WERI-Rb-1 (cell line): ENCODE measurements at places on chromosomes 2 and 18.
A peak's percentile ranks its signal among the peaks of the same experiment; 100 is the strongest.

GRCh38 chr2:31703253-31703652 lies 122.5 kb upstream of the SRD5A2 start:
- no peak for DNase-seq

GRCh38 chr2:19543663-19544383 lies 185.4 kb upstream of the OSR1 start:
- no peak for DNase-seq

- DNase-seq, result peak; percentile 89
Observed at GRCh38 chr2:9770308-9771100, 72.8 kb upstream of the TAF1B start.

DNA sequence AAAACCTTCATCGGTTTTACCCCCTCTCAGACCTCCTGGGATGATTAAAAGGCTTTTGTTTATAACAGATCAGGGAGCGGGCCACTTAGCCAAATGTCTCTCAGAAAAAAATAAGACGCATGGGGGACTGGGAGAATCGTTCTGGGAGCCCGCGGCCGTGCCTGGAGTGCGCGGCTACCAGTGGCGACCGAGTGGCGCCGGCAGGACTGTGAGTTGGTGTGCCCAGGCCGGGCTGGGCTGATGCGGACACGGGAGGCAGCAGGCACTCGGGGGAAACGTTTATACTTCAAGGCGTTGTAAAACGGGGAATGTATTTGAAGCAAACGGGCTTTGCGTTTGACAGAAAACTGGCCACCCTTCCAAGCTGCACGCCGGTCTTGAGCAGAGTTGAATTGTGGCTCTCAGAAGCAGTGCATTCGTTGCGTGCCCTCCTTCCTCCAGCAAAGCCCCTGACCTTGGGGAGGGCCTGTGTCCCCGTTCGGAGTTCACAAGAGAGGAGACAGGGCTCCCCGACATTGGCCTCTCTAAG lies 4.7 kb upstream of the HOXD10 start:
- no peak for DNase-seq

DNA sequence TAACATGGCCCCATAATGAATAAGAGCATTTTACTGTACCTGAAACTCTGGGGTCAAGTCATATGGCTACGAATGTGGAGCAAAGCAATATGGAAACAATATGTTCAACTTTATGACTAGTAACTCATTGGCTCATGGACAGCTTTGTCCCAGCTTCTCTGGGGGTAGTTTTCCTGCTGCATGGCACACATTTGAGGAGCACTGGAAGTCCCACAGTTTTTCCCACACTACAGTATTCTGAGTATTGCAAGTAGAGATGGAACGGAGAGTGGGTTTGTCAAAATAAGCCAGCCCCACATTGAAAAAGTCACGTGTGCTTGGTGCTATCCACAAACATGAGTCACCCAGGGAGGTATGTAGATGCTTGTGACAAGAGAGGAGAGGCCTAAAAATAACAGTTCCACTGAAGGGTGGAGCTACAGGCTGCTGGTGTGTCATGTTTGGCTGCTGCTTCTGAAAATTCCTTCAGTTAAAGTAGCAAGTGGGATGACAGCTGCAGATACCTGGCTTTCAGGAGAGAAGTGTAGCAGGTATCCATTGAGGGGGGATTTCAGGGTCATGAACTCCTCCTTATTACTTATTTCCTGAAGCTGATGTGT lies 48.2 kb upstream of the CTAGE1 start:
- no peak for DNase-seq

DNA sequence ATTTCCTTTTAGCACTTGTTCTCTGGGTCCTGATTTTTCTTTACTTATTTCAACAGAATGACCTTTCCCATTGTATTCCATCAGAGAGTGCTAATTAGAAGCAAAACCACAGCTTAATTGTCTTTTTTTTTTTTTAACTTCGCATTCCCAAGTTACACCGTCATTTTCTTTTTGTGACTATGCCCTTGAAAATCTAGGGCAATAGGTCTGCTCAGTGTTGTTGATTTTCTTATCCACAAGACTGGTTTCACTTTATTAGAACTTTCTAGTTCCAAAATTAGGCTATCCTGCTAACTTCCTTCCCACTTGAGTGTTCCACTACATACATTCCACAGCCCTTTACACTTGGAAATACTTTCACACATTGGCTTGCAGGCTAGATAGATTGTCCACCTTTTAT lies 18.7 kb upstream of the ADAM17 start:
- DNase-seq, result no peak

DNA sequence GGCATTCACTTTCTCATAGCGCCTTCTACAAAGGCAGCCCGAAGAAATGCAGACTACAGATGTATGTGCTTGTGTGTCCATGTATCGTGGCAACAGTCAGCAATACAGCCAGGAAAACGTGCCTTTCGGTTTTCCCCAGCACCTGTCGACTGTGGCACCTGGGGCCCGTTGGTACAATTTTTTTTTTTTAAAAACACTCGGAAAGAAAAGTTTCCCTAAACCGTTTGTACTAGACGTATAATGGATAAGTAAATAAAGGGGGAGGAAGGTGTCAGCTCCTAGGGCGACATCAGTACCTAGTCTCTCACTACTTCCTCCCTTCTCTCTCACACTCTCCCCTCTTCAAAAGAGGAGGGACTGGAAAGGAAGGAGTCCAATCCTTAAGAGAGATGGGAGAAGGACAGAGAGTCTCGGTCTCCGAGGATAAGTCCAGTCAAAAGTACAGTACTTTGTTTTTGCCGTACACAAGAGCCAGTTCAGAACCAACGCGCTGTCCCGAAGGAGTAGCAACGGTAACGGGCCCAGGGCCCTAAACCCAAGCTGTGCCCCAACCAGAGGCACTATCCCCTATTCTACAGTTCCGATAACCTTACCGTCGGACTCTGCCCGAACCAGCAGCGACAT lies 759 bp downstream of the PPP4R3B start:
- no peak for DNase-seq

DNA sequence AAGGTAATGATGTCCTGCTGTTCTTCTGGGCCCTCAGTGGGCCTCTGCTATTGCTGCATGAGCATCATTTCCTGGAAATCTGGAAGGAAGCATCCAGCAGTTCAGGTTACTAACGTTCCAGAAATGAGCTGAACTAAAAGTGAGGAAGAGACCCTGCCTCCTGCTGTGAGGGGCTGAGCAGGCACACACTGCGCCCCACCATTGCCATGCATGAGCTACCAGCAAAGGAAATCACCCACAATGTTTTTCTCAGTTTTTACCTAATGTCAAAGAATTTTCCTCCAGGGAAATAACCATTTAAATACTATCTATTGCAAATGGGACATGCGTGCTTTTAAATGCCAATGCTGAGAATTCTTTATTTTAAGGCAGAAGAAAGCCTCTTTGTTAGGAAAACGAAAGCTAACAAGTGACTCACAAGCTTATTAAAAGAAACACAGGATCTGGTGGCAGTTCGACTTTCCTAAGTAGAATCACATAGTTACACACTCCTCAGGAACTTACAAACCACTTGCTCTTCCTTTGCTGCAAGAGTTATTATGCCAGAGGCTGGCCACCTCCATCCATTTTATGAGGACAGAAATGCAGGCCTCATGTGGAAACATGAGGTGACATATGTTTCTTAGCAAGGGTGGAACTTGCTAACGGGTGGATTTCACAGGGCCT lies 152.6 kb upstream of the TTC39C start:
- DNase-seq, result no peak

GRCh38 chr2:40955635-40956034 lies 503.7 kb upstream of the SLC8A1 start:
- DNase-seq, result no peak

DNA sequence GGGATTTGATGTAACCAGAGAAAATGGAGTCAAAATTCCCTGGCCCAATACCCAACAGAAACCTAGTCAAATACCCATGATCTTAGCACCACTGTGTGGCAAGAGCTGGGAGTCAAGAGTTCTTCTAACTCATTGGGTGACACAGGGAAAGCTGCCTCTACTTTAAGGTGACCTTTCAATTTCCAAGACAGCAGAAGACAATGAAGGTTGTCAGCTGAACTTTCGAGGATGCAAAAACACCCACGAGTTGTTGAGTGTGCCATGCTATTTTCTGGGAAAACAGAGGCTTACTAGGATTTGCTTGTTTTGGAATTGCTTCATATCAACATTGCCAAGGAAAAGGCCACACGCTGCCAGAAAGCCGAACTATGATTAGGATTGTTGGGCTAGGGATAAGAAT lies 61.6 kb upstream of the CYRIA start:
- DNase-seq, result no peak

GRCh38 chr2:9961013-9961412 lies 9.5 kb downstream of the GRHL1 start:
- DNase-seq, result no peak

- DNase-seq, result peak; percentile 62
Observed at GRCh38 chr18:36412778-36413177, 115.3 kb downstream of the FHOD3 start.

- DNase-seq, result no peak
Observed at GRCh38 chr2:120091436-120091835, 78.6 kb downstream of the EPB41L5 start.

DNA sequence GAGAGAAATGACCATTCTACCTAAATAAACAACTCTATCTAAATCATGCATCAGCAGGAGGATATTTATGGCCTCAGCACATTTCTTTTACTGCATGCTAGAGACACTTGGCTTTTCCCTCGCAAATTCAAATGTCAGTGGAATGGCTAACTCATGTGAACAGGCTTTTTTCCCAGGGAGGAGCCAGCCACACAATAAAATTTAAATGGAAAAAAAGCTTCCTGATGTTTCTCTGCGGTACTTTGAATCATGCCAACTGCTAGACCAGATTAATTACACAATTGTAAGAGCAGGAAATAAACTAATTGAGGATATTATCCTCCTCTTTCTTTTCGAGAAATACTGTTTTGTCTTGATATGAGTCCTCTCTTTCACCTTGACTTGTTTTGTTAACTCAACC lies 676.3 kb downstream of the IRS1 start:
- no peak for DNase-seq

GRCh38 chr2:176535467-176536113 lies 266.3 kb downstream of the MTX2 start:
- DNase-seq, result no peak

DNA sequence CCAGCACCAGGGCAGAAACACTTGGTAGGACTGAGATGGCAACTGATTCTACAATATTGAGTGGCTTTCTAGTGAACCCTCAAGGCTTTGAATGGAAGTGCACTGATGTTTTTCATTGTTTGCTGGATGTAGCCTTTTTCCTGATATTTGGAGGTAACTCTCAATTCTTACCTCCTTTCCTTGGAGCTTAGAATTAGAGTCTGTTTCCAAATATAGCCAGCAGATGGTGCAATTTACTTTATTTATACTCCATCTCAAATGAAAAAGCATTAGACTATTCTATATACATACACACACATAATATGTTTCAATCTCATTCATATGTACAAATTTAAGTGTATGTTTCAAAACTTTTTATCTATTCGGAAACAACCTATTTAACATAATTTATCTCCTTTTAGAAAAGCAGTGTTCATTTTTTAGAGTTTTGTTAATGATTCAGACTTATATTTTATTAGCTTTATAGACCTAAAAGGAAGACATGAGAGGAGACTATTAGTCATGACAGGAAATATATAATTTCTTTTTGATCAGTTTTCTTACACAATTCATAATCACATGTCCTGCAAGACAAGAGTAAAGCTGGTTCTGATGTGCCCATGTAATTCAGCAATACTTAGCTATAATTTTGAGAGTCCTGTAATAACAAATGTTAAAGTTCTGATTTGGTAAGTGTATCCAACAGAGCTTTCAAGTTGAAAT lies 124.8 kb downstream of the NUP35 start:
- DNase-seq, result no peak

DNA sequence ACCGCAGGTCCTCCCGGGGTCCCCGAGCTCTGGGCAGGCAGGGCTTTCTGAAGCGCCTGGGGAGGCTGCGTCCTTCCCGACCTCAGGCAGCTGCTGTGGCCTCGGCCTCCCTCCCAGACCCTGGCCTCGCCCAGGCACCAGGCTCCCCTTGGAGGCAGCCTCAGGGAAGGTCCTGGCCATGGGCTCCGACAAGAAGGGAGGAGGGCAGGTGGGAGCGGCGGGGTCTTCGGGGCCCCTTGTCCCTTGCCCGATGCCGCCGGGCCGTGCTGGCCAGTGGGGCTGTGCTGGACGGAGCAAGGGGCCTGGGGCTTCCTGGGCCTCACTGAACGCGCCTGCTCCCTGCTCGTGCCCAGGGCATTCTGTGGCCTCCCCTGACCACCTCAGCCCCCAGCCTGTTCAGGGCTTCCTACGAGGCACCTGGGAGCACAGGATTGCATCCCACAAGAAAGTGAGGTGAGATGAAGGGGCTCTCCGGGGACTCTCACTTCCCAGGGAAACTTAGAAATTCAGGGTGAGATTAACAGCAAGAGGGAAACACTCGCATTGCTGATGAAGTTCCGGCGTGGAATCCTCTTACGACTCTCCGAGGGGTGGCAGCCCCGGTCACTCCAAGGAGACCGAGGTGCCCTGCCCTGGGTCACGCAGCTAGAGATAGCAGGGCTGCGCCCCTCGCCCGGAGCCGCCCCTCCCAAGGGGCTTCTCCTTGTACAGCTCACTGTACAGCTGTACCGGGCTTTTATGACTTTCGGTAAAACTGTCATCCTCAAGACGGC lies 778 bp downstream of the MFSD2B start:
- no peak for DNase-seq

DNA sequence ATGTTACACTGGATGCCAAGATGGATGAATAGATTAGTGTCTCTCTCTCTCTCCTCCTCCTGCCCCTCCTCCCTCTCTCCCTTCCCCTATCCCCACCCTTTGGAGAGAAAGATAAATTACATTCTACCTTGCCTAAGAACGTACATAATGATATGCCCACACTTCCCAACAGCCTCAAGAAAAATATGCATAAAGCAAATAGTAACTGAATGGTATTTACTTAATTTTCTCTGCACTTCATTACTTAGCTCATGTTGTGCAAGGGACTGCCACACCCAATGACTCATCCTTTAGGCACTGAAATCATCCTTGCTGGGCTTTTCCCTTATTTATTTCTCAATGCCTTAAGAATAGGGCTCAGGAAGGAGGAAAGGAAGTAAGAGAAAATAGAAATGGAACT lies 137.3 kb upstream of the PID1 start:
- DNase-seq, result no peak

- no peak for DNase-seq
Observed at GRCh38 chr2:232329716-232330067, 48.9 kb upstream of the ALPP start.

DNA sequence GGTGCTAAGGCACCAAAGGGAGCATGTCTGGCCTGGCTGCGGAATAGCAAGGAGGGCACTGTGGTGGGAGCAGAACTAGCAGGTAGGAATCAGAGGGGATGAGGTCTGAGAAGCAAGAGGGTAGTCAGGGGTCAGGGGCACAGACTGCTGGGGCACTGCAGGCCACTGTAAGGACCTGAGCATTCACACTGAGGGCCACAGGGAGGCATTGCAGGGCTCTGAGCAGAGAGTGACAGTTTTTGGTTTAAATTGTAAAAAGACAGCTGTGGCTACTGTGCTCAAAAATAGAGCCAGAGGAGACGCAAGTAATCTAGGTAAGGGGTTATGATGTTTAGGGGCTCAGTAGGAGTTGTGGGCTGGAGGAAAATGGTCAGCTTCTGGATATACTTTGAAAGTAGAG lies 41.5 kb downstream of the ARHGAP25 start:
- no peak for DNase-seq
